ENCODE measurements at places on chromosomes 12 and 14.

- DNase-seq = no peak
Observed at GRCh38 chr12:119713551-119714031, 45.7 kb downstream of the PRKAB1 start.

DNA sequence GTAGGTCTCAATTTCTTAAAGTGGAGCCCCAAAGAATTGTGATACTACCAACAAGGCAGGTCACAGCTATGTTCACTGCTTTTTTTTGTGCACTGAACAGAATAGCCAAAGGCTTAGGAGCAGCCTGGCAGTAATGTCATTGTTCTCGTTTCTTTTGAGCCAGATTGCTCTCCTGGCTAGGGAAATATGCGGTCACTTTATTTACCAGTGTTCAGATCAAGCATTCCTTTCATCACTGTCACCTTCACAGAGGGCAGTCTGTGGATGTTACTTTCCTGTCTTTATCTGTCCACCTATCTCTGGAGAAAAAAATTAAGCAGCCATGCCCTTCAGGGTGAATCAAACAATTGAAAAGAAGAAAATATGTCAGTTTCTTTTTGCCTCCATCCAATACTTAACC lies 159.6 kb downstream of the BTG1 start:
- DNase-seq = no peak

- no peak for DNase-seq
Observed at GRCh38 chr14:59435987-59436386, 29.2 kb downstream of the GPR135 start.

DNA sequence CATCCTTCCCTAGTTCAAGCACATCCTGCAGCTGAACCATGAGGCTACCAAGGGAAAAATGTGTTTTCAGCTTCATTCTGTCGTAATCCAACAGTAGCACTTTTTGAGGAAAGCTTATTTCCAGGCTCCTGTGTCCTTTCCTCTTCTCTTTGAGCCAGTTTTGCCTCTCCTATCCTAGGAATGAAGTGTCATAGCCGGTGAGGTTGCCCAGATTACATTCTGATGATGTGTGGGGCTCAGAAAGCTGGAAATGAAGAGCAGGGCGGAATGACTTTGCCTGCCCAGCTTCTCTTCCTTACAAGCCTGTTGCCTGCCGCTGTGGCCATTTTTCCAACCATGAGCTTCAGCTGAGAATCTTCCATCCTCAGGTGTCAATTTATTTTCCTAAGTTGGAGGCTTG lies 381.8 kb downstream of the NUAK1 start:
- no peak for DNase-seq

DNA sequence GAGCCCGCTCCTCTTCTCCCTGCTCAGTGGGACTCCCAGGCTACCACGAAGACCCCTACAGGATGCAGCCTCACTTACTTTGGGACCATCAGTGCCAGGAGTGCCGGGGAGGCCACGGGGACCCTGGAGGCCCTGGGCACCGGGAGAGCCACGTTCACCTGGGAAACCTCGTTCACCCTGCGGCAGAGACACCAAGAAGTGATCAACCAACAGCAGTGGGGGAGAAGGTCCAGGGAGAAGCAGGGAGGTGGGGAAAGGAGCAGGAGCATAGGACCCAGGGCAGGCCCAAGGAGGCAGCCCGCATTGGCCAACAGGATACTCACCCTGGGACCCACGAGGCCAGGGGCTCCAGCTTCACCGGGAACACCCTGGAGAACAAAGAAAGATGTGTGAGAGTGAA lies 19.4 kb downstream of the TMEM106C start:
- no peak for DNase-seq

All from midbrain (tissue), 1 donor.